ENCODE measurements at places on chromosomes 2 and 18.

GRCh38 chr2:127598711-127599110 is 47.2 kb upstream of the GPR17 start:
- DNase-seq, result no peak

DNA sequence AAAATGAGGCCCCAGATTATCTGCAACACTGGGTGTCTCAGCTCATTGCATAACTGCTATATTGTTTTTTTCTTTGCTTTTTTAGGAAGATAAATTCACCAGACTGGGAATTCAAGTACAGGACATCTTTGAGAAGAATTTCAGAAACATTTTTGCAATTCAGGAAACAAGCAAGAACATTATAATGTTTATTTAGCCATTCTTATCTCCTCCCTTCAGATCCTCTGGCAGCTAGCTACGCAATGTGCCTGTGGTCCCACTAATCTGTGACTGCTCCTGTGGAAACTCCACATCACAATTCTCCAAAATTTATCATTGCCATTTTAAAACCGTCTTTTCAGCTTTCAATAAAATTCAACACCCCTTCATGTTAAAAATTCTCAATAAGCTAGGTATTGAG is 126.8 kb downstream of the SP100 start:
- DNase-seq, result no peak

GRCh38 chr18:78686976-78687685 is 292.5 kb upstream of the SALL3 start:
- DNase-seq, result no peak

DNA sequence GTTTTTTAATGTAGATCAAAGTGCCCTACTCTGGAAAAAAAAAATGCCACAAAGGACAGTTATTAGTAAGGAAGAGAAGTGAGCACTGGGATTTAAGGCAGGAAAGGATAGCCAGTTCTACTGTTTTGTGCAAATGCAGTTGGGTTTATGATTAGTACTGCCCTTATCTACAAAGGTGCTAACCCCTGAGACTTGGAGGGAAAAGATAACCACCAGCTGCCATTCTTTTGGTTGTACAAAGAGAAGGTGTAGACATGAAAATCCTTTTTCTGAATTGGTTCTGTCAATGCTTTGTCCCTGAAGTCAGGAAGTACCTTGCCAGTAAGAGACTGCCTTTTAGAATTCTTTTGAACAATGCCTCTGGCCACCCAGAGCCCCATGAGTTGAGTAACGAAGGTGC is 11.3 kb downstream of the APLF start:
- no peak for DNase-seq

- DNase-seq, result no peak
Measured at GRCh38 chr2:45497355-45497754, 113.7 kb downstream of the SRBD1 start.

DNA sequence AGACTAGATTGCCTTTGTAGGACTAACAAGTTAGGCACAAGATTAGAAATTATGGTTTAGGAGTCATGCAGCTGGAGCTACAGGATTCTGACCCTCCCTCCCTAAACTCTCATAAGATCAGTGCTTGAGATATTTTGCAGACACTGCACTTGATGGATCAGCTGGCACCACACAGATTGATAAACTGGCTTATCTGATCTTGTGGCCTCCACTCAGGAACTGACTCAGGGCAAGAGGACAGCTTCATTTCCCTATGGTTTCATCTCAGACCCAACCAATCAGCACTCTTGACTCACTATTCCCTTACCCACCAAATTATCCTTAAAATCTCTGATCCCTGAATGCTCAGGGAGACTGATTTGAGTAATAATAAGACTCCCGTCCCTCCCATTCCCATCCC is 152.3 kb downstream of the DIS3L2 start:
- no peak for DNase-seq

DNA sequence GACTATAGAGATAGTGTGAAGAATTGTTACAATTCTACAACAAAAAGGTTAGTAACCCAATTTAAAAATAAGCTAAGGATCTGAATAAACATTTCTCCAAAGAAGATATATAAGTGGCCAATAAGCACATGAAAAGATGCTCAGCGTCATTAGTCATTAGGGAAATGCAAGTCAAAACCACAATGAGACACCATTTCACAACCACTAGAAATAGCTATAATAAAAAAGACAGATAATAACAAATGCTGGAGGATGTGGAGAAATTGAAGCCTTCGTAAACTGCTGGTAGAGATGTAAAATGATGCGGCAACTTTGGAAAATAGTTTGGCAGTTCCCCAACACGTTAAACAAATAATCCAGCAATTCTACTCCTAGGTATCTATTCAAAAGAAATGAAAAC is 366.5 kb upstream of the POU3F3 start:
- no peak for DNase-seq

GRCh38 chr2:144683107-144683753 is 163.3 kb upstream of the ZEB2 start:
- DNase-seq, result no peak

DNA sequence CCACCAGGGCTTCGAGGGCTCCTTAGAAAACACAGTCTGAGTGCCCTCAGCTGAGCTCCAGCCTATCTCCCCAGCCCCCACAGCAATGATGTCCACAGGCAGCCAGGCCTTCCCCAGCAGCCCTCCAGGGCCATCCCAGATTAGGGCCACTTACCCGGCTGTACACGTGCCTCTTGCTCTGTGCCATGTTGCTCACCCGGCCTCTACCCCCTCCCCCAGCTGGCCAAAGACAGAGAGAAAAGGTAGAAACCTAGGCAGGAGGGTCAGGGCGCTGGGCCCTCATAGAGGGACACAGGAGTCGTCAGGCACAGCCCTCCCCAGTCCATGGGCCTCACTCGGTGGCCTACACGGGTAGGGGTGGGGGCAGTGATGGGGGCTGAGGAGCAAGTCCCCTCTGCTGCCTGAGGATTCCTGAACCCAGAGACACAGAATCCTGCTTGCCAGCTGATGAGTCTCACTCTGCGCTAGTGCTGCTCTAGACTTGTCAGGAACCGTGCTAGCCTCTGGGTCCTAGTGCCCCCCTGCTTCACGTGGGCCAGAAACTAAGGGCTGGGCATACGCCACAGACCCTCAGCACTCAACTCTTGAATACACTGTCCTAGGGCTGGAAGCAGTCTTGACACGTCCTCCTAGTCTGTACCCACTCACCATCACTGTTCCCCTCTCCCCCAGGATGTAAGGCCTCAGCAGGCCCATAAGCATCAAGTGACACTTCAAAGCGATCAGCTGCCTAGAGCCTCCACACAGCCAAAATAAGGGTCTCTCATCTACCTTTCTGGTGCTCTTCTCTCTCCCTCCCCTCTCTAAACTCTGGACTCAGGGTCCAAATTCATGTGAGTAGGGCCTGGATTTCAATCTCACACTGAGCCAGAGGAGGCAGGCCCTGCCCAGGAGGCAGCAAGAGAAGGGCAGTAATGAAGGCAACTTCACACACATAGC is at the start of gene DCTN1:
Gene DCTN1, minus strand, starts transcription at position 461 of the 939 bp plus-strand sequence. Its CDS starts 274 bp downstream, at position 187.
- no peak for DNase-seq

- DNase-seq, result no peak
Measured at GRCh38 chr2:147479358-147479757, 365.5 kb upstream of the ACVR2A start.

- DNase-seq, result no peak
Measured at GRCh38 chr2:8587920-8588830, 93.7 kb upstream of the ID2 start.

- no peak for DNase-seq
Measured at GRCh38 chr2:224072541-224073188, 33.6 kb upstream of the SERPINE2 start.

GRCh38 chr2:240329778-240330177 is 105.7 kb upstream of the GPC1 start:
- no peak for DNase-seq

- DNase-seq, result no peak
Measured at GRCh38 chr2:53768242-53768542, 588 bp downstream of the CHAC2 start.

All from stimulated activated CD4-positive, alpha-beta T cell treated with anti-CD3 and anti-CD28 coated beads, Interleukin-1b, Interleukin-23, amount 100 ng/mL, for 1 hour (primary cell).